Hippocampal formation (tissue), 2 donors: ENCODE measurements at places on chromosomes 4 and X.

GRCh38 chr4:30182786-30183185 lies 537.4 kb upstream of the PCDH7 start:
- no peak for DNase-seq

DNA sequence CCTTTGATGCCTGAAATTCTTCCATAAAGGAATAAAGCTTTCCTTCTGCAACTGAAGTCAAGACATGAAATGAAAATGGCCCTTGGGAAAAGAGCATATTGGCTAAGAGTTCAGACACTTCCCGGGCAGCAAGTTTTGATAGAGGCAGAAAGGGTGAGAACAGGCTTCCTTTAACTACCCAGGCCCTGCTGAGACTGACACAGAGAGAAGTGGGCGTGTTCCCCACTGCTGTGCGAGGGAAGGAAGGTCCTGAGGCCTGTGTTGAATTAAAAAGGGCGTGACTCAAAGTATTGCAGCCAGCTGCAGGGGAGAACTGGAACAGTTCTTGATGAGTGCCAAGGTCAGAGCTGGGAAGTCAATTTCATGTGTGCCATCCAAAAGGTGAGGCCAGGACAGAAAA lies 33.9 kb upstream of the ADGRG2 start:
- DNase-seq = no peak

DNA sequence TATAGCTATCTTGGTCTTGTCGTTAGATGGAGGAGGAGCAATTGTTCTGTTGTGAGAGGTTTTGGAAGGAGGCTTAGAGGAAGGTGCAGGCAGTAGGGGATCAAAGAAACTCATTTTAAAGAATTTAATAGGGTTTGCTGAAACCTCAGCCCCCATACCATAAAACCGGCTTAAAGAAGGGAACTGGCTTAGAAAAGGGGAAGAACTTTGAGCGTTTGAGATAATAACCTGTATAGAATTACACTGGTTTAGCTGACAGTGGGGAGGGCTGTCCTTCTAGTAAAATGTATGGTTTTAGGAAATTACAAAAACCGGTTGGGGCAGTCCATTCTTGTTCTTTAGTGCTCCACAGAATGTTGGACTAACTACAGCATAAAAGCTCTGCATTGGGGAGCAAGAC lies 128.1 kb downstream of the KDM6A start:
- no peak for DNase-seq

DNA sequence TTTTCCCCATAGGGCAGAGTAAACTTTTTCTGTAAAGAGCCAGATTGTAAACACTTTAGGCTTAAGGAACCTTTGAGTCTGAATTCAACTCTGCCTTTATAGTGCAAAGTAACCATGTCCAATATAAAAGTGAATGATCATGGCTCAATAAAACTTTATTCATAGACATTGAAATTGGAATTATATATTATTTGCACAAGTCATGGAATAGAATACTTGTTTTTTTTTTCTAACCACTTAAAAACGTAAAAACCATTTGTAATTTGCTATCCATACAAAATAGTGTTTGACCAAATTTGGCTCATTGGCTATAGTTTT lies 54.1 kb upstream of the MYOZ2 start:
- no peak for DNase-seq

GRCh38 chr4:41796545-41797210 lies 48.2 kb upstream of the PHOX2B start:
- no peak for DNase-seq

GRCh38 chr4:134178706-134179105 lies 22.9 kb downstream of the PABPC4L start:
- no peak for DNase-seq

GRCh38 chr4:76550966-76551780 lies 116.1 kb downstream of the SHROOM3 start:
- no peak for DNase-seq

- no peak for DNase-seq
Observed at GRCh38 chr4:10947898-10948297, 263.3 kb upstream of the CLNK start.

- DNase-seq = no peak
Observed at GRCh38 chr4:158754385-158755180, 14.2 kb upstream of the FNIP2 start.

GRCh38 chr4:78613522-78614321 lies 62.2 kb downstream of the ANXA3 start:
- no peak for DNase-seq

DNA sequence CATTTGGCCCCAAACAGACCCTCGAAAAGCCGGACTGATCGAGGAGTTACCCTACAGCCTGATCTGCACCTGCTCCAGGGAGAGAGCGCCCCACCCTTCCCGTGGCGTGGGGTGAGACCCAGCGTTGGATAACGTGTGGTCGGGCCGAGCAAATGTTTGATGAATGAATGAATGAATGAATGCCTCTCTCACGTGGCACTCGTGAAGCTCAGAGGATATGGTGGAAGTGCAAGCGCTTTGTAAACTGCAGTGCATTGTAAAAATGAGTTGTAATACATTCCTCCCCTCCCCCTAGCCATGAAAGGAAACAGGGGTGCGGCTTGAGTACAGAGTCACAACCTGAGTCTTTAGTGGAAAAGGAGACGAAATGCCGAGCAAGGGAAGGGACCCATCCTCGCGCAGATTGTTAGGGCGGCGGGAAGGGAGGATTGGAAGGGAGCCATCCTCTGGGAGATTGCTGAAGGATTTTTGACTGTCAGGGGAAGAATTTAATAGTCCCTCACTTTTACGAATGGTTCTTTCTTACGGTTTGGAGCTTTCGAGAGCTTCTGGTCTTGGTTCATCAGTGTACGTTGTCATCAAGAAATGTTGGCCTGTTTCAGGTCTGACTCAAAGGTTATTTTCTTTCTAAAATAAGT lies 772 bp upstream of the FBXW7 start:
- DNase-seq = no peak

DNA sequence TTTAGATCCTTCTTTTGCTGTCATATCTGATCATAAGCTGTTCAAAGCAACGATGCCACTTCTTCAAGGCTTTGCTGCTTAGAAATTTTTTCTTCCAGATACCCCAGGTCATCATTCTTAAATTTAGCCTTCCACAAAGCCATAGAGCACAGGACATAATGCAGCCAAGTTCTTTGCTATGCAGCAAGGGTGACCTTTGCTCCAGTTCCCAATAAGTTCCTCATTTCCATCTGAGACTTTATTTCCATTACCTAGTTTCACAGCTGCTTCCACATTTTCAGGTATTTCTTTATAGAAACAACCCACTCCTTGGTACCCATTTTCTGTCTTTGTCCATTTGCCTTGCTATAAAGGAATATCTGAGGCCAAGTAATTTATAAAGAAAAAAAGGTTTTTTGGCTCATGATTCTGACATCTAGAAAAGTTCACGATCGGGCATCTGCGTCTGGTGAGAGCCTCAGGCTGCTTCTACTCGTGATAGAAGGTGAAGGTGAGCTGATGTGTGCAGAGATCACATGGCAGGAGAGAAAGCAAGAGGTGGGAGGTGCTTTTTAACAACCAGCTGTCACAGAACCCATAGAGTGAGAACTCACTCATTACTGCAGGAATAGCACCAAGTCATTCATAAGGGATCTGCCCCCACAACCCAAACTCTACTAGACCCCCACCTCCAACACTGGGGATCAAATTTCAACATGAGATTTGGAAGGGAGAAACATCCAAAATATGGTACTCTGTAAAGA lies 11.8 kb upstream of the TASL start:
- no peak for DNase-seq

DNA sequence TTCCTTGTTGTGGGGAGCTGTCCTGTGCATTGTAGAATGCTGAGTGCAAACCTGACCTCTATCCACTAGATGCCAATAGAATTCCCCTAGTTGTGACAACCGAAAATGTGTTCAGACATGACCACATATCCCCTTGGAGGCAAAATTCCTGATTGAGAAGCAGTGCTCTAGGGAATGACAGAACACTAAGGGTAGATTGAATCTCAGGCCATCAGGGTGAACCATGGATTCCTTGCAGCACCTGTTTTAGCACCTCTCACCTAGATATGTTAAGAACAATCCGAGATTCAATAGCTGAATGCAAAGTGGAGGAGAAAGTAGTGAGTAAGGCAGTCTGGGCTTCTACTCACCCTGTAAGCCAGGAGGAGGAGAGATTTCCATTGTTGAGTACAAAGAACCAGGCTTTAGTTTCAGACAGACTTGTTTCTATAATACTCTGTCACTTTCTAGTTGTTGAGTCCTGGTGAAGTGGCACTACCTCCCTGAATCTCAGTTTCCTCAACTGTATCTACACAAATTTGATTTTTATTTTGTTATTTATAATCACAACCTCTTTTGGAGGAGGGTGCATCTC lies 111.0 kb upstream of the RAP2C start:
- DNase-seq = no peak

DNA sequence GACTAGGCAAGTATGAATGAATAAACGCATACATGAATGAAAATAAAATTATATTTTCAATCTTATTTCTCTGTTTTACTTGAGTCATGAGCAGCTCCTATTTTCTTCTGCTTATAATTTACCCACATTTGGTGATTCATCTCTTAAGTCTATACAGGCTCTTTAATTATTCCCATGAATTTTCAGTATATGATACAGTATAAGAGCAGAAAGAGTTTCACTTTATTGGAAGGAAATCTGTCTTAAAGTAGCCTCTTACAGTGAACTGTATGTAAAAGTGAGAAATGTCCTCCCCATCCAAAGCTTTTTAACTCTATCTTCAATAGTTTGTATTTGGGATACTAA lies 50.8 kb downstream of the TMEM165 start:
- no peak for DNase-seq

GRCh38 chr4:48668254-48669017 lies 111.6 kb downstream of the FRYL start:
- DNase-seq = no peak

DNA sequence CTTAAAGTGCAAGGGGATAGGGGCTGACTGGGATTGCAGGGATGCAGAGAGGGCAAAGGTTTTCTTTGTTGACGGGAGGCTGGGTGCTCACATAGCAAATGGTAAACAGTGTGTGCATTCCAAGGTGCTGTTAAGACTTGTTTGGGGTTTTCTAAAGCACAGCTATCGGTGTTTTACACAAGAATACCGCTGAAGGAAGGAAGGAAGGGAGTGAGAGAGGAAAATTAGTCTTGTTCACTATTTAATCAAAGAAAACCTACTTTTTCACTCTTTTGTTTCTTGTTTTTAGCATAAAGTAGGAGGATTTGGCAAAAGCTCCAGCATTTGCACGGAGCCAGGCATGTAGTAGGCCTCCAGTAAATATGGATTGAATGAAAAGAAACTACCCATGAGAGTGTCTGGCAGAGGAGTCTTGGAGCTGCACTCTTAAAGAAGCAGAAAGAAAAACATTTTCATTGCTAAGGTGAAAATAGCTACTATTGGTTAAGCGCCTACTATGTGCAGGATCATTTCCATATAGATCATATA lies 99.7 kb downstream of the FIP1L1 start:
- DNase-seq = no peak

DNA sequence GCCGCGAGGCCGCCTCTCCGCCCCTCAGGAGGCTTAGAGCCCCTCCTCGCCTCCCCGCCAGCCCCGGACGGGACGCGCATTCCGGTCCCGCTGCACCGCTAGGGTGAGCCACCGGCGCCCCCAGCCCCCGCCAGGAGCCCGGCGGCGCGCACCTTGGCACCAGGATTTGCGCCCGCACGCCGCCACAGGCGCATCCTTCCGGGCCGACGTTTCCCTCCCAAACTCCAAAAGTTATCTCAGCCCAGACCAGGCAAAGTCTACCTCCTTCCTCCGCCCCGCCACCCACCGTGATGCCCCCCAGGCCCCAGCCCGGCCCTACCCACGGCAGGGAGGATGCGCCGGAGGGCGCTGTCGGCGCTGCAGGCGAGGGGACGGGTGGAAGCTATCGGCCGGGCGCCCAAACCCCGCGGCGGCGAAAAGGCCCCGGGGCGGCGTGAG lies 538 bp downstream of the SCML2 start:
- no peak for DNase-seq

DNA sequence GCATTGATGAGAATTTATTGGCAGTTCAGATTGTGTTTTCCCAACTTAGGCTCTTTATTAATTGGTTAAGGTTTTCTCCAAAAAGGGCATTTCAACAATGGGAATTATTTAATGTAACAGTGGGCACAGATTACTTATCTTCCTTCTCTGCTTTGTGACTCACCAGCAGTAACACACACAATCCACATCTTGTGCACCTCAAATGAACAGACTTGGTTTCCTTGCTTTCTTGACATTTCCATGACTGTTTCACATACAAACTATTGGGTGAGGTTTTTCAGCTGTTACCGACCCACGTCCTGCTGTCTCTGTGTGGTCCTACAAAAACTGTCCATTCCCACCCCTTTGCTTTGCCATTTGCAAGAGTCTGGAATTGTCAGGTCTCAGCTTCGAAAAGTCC lies 38.1 kb downstream of the CCNI start:
- no peak for DNase-seq

DNA sequence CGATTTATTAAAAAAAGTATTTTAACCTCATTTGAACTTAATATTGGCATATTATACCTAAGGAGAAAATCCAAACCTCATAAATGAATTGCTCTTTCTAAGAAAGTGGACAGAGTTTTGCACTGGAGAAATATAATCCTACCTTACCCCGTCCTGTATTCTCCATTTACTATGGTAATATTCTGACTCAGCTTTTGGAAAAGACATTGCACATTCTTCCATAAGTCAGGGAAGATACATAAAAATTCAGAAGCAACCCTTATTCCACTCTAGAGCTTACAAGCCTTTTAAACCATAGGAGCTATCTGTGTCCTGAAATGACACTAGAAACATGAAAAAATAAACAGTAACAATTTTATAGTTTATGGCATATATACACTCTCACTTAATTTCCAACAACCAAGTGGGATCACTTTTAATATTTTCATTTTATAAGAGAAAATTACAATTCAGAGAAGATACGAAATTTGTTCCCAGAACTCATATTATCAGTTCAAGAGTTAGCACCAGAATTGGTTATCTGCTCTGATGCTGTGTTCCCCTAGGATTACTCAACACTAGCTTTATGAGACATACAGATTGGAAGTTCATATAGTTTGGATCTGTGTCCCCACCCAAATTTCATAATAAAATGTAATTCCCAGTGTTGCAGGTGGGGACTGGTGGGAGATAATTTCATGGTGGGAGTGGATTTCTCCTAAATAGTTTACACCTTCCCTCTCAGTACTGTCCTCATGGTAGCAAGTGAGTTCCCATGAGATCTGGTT lies 359.4 kb downstream of the ARAP2 start:
- no peak for DNase-seq

- no peak for DNase-seq
Observed at GRCh38 chr4:86968547-86968946, 33.7 kb downstream of the AFF1 start.

GRCh38 chr4:182853731-182854330 lies 63.4 kb downstream of the DCTD start:
- DNase-seq = no peak

DNA sequence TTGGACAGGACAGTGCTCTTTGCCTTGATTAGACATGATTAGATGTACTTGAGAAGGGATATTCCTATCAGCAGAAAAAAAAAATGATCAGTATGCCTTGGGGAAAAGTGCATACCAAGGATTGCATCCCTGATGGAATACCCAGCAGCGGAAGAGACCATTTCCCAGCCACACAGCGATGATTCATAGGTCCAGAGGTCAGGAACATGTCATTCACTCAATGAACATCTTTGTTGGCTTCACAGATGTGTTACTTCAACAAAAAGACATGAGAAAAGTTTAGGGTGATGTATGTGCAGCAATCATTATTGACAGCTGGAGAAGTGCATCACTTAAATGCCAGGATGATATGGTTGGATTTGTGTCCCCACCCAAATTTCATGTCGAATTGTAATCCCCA lies 293.5 kb downstream of the ZNF674 start:
- DNase-seq = no peak
